RWPE1 (cell line): ENCODE measurements at places on chromosomes 4 and X.

DNA sequence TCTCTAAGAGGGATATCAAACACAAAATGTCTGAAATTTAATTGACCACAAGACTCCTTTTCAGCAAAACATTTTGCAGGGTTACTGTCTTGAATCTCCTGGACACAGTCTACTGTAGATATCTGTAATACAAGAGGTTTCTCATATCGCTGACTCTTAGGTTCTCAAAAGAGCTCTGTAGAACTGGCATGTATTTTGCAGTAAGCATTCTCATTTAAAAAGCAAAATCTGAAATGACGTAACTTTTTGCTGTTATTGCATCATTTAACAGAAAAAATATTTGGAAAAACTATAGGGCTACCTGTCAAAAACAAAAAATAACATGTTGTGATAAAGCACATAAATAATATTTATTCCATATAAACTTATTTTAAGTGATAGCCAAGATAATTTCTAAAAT lies 114.2 kb downstream of the CDS1 start:
- no peak for DNase-seq

- DNase-seq, result no peak
Measured at GRCh38 chr4:112058433-112058832, 86.8 kb upstream of the FAM241A start.

- no peak for DNase-seq
Measured at GRCh38 chr4:82260632-82261031, 113.2 kb downstream of the HNRNPD start.

DNA sequence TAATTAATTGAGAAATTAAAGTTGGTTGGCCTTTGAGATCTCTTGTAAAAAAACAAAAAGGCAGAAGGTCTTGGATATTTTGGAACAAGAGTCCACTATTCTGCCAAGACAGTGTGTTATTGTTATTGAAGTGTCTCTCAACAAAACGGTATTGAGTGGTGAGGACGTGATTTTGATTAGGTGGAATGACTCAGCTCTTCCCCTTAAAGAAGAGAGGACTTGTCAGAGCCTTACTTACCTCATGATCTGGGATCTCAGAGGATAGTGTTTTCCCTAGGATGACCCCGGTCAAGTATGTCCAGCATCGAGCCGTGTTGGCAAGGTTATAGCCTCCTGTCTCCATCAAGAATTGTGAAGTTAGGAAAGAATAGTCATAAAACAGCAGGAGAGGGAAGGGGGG lies 110.9 kb downstream of the HDAC8 start:
- DNase-seq, result no peak

DNA sequence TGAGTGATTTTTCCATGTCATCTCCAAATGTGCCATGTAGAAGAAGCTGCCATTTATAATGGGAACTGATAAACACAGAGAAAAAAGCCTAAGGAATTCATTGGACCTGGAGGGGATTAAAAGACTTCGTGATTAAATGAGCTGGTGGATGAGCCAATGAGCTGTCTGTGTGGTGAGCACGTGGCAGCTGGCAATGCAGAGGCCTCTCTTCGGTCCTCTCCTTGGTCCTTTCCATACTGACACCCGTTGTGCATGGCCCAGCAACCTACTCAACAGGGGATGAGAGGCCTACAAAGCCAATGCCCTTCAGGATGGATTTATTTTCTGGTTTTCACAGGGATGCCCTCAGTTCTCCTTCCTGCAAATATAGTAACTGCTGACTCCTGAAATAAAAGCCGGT lies 87.7 kb upstream of the STS start:
- no peak for DNase-seq

DNA sequence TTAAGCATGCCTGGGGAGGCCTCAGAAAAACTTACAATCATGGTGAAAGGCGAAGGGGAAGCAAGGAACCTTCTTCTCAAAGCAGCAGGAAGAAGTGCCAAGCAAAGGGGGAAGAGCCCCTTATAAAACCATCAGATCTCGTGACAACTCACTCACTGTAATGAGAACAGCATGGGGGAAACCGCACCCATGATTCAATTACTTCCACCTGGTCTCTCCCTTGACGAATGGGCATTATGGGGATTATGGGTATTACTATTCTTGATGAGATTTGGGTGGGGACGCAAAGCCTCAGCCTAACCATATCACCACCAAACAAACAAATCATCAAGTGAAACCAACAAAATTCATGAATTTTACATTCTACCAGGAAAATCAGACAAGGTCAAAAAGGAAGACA lies 76.7 kb upstream of the TAB3 start:
- no peak for DNase-seq

- no peak for DNase-seq
Measured at GRCh38 chrX:15755091-15755490, 17.0 kb downstream of the CA5B start.
